Spinal cord (tissue), 10 donors: ENCODE measurements at places on chromosomes 11 and 22. TPM values are rescaled to one million over a fixed set of nuclear protein-coding genes. Genes with fewer than 3 reads are reported as not detected.

The NXPE1 gene
- not detected for polyA plus RNA-seq

The CHRNA10 gene
- polyA plus RNA-seq, result 1.3 TPM

The CATSPER1 gene
- polyA plus RNA-seq, result 0.10 TPM

The FAM83F gene
- 0.78 TPM for polyA plus RNA-seq

The H19 gene
- polyA plus RNA-seq, result 701 TPM

The BTG4 gene
- polyA plus RNA-seq, result not detected

The RFPL3 gene
- polyA plus RNA-seq, result 0.38 TPM

The TRPM5 gene
- polyA plus RNA-seq, result 0.08 TPM
